ENCODE measurements at places on chromosomes 13 and 19.
A peak's percentile ranks its signal among the peaks of the same experiment; 100 is the strongest.

DNA sequence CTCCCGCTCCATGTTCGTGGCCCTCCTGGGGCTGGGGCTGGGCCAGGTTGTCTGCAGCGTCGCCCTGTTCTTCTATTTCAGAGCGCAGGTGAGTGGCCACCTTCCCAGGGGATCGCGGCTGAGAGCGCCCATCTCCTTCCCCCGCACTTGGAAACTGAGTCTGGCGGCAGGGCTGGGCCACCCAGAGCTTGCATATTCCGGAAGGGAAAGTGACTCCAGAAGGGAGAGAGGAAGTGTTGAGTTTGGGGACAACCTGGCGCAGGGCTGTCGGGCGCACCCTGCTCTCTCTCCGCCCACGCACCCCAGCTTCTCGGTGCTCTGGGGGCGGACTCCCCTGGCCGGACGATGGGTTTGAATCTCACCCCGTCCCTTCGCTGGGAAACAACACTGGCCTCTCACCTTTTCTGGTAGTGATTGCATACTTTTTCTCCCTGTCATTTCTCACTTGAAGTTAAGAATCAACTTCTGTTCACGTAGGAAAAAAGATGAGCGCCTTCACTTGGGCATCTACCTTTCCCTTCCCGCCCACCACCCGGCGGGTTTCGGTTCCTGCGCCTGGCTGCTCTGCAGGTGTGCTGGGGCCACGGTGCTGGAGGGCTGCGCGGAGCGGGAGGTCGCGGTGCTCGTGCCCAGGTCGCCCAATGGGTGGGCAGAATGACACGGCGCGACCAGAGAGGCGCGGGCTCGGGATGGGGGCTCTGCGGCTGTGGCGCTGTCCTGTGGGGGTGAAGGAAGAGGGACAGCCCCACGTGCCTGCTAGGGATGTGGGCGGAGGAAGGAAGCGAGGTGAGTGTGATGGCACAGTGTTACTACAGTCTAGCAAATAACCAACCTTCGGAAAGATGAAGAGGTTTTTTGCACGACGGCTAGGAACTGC, 721 bp downstream of the TNFSF11 start:
- no peak for DNase-seq

DNA sequence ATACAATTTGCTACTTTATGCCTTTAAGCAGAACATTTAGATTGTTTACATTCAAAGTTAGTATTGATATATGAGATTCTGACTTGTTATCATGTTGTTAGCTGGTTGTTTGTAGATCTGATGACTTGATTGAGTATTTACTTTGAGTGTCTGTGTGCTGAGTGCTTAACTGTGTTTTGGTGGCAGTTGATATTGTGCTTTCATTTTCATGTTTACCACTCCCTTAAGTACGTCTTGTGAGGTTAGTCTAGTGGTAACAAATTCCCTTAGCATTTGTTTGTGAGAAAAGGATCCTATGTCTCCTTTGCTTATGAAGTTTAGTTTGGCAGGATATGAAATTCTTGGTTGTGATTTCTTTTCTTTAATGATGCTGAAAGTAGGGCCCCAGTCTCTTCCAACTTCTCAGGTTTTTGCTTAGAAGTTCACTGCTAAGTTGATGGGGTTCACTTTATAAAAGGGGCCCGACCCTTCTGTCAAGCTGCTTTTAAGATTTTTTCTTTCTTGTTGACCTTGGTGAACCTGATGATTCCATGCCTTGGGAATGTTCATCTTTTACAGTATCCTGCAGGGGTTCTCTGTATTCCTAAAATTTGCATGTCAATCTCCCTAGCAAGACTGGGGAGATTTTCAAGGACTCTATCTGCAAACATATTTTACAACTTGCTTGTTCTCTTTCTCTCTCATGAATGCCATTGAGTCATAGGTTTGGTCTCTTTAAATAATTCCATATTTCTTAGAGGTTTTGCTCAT, 1095.4 kb upstream of the PCDH20 start:
- DNase-seq, result no peak

DNA sequence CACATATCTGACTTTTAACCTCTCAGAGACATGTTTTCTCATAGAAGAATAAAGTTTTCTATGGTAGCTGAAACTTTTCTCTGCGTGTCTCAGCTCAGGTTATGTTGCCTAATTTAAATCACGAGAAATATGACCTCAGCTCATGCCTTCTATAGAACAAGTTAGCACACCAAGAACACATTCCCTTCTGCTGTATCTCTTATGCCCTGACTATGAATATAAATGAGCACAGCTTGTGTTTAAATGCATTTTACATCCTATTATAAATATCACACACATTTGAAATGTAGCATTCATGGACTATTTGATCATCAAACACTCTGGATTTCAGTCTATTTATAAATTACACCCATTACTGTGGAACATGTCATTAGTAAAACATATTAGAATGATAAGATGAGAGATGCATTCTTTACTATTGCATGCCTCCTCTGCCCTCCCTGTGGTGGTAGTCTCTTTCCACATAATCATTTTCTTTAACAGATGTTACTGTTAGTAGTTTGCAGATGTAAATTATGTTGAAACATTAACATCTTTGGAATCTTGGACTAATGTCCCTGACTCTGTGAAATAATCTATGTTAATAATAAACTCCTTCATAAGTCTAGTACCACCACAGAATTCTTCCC, 2044.9 kb upstream of the PCDH20 start:
- DNase-seq, result no peak

DNA sequence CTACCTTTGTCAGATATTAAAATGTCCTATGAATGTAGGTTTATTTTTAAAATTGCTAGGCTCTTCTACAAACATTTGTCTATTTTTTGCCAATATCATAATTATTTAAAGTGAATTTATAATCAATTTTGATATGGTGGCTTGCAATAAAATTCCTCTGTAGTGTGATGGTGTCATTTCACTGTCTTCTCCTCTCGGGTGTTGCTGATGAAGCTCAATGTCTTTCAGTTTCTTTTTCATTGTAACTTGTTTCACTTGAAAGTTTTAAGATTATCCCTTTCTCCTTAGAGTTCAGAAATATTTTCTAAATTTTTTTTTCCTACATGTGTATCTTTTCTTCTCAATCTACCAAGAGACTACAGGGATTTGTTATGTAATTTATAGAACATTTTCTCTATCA, 267.1 kb upstream of the EDNRB start:
- DNase-seq, result no peak

DNA sequence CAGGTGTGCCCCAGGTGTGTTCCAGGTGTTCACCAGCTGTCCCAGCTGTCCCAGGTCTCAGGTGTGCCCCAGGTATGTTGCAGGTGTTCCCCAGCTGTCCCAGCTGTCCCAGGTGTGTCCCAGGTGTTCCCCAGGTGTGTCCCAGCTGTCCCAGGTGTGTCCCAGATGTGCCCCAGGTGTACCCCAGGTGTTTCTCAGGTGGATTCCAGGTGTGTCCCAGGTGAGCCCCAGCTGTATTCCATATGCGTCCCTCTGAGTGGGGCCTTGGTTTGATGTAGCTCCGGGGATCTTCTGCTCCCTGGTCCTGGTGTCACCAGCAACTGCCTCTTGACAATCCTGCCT, 719 bp upstream of the GRK1 start:
- no peak for DNase-seq

- no peak for DNase-seq
Observed at GRCh38 chr19:10420444-10421239, at the start of gene PDE4A. PDE4A (plus strand) TSS chr19:10420538; CDS start chr19:10420765, 227 bp downstream.

DNA sequence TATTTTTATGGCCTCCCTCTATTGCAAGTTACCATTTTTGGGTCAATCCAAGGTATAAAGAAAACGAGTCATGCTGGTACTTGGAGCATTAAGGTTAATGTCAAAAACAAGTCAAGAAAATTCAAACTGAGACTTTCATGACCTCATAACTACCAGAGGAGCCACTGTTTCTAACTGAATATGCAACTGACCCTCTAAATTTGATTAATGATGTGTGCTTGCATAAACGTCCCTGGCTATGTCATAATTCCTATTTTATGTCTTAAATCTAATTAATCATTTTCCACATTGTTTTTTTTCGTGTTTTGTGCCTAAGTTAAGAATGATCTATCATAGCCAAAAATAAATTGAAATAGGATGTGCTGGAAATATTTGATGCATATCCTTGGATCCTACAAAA, 396.7 kb upstream of the GPC6 start:
- no peak for DNase-seq

GRCh38 chr19:55189403-55189835, 9.3 kb upstream of the SYT5 start:
- no peak for DNase-seq

- no peak for DNase-seq
Observed at GRCh38 chr19:4742723-4743646, 19.3 kb upstream of the DPP9 start.

DNA sequence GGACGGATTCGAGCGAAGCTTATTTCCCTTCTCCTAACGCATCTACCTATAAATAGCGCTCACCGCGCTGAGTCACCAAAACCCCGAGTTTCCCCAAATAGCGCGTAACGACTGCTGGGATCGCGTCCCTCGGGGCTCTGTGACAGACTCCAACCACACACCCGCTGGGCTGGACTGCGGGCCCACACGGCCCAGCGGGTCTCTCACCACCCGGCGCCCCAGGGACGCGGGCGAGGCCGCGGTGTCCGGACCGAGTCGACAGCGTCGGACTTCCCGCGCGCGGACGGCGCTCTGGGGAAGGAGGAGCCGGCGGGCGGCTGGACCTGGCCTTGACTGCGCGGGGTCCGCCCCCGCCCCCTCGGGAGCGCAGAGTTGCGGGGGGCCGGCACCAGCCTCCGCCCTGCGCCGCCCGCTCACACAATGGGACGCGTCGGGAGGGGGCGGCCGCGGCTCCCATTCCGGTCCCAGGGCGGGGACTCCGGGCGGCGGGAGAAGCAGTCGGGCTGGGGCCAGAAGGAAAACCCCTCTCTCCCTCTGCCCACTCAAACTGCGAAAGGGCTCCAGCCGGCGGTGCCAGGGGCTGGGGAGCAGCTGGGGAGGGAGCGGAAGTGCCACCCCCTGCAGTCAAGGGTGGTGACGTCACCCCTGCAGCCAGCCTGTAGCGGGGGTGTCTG, 108.8 kb downstream of the KCNRG start:
- peak; percentile 63 for DNase-seq

- no peak for DNase-seq
Observed at GRCh38 chr13:95176611-95177259, 124.5 kb downstream of the ABCC4 start.

DNA sequence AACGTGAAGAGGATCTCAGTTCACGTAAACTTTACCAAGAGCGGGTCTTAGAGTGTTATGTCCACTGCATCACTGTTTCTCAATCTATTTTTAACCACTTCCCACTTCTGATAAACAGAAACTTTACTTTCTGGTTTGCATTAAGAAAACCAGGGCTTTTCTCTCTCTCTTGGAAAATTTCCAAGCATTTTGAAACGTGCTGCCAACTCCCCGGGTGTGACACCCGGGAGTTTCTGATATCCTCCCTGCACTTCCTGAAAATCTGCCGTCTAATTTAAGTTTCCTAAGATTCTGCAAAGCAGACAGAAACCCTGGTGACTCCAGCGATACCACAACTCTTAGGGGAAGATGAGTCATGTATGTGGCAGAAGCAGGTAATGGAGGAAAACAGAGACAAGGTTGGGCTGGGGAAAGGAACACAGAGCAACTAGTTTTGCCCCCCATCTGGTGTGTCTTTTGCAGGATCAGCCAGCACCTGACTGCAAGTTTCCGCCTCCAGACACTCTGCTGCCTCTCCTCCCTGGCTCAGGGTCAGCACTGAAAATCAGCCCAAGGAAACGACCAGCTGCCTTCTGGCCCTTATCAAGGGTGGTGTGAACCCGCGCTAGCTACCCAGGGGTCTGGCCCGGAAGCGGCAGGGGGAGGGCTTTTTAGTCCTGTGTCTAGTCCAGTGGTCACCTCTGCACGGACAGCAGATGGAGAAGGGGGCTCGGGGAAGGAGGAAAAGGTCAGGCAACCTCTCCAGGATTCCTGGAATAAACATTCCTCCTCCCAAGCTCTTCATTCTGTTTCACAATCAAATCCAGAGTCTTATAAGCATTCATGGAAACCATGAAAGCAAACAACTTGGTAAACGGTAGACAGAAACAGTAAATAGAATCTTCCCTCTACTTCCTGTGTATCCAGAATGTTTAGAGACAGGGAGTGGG, 11.3 kb upstream of the FFAR2 start:
- DNase-seq, result no peak

DNA sequence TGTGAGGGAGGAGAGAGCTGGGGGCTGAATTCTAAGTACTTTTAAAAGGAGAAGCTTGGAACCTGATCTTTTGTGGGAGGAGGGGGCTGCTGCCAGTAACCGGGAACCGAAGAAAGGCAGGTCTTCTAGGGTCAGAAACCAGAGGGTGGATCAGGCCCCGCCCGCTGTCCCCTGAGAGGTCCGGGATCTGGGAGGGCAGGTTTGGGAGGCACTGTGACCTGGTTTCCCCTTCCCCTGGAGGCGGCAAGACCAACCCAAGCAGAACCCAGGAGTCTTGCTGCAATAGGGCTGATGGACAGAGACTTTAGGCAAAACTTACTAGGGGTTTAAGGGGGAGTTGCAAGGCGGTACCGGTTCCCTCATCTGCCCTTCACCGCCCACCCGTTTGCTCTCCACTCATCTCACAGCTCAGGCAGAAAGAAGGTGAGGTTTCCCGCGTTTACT, 707 bp upstream of the KLK8 start:
- no peak for DNase-seq

GRCh38 chr13:113791761-113792160, 32.7 kb downstream of the TMEM255B start:
- no peak for DNase-seq

DNA sequence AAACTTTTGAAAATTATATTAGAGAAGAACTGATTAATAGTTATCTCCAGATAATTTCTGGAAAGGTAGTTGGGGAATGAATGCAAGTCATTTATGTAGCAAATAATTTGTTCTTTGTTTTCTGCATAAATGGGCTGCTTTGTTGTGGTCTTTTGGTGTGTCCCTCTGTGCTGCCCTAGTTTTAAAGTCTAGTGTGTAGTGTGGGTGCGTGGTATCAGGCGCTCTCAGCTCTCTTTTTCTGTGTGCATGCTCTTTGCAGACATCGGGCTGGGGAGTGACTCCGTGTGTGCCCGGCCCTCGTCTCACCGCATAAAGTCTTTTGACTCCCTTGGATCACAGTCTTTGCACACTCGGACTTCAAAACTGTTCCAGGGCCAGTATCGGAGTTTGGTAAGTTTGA, 94.5 kb downstream of the ARHGEF7 start:
- DNase-seq, result no peak

GRCh38 chr13:95246292-95247082, 54.8 kb downstream of the ABCC4 start:
- DNase-seq, result peak; percentile 77

- no peak for DNase-seq
Observed at GRCh38 chr19:29315556-29316190, 102.7 kb upstream of the UQCRFS1 start.
